Activated T-helper 1 cell treated with anti-CD3 and anti-CD28 coated beads, Interleukin-12 subunit alpha, Interleukin-12 subunit beta, Interleukin-2, Interleukin-4 antibody, amounts not matched to agents 30 ng/mL and 10 ng/mL and 1 ng/mL, durations not matched to agents 14 hours and 24 hours and 36 hours (primary cell): ENCODE measurements at places on chromosomes 7 and 10. TPM values are rescaled to one million over a fixed set of nuclear protein-coding genes. Genes with fewer than 3 reads are reported as not detected.

Gene PIK3CG
- 38.7 and 39.3 TPM in 2 replicates for total RNA-seq

Gene GBX1
- not detected in 2 replicates for total RNA-seq

Gene PSAP
- total RNA-seq = 117 and 122 TPM in 2 replicates

Gene TWIST1
- total RNA-seq = 5.6 and 8.1 TPM in 2 replicates

Gene DOCK4
- 0.31 and 0.37 TPM in 2 replicates for total RNA-seq

Gene MRLN
- 0.23 and 0.54 TPM in 2 replicates for total RNA-seq

Gene KNDC1
- total RNA-seq = 0.22 and 0.54 TPM in 2 replicates

Gene SPDYE2
- not detected in 2 replicates for total RNA-seq

Gene CHRM2
- total RNA-seq = not detected in 2 replicates

Gene SORCS1
- not detected in 2 replicates for total RNA-seq

Gene COX19
- total RNA-seq = 14.3 and 18.6 TPM in 2 replicates

Gene TFR2
- 13.8 and 15.0 TPM in 2 replicates for total RNA-seq

Gene CLDN3
- not detected in 2 replicates for total RNA-seq

Gene KIF5B
- 80.7 and 83.4 TPM in 2 replicates for total RNA-seq

Gene OR2A25
- not detected in 2 replicates for total RNA-seq

Gene TAS2R60
- total RNA-seq = not detected in 2 replicates

Gene SPDYE1
- not detected in 2 replicates for total RNA-seq

Gene KIFBP
- 16.4 and 16.9 TPM in 2 replicates for total RNA-seq

Gene LRMDA
- total RNA-seq = not detected in 2 replicates

Gene TMEM178B
- total RNA-seq = 2.5 and 3.7 TPM in 2 replicates

Gene CSGALNACT2
- 30.3 and 32.0 TPM in 2 replicates for total RNA-seq

Gene PRLHR
- not detected in 2 replicates for total RNA-seq

Gene CPXM2
- total RNA-seq = not detected in 2 replicates

Gene LIPM
- total RNA-seq = not detected in 2 replicates

Gene ASB10
- not detected in 2 replicates for total RNA-seq

Gene LDB3
- total RNA-seq = 0.10 TPM in 1 of 2 replicates, not detected in the other

Gene SLC18A3
- total RNA-seq = not detected in 2 replicates

Gene HEPACAM2
- not detected in 2 replicates for total RNA-seq

Gene HIBADH
- 21.0 and 21.2 TPM in 2 replicates for total RNA-seq

Gene CDH23
- 0.51 and 0.57 TPM in 2 replicates for total RNA-seq

Gene C1QL3
- 0.10 TPM in 1 of 2 replicates, not detected in the other for total RNA-seq

Gene TECTB
- not detected in 2 replicates for total RNA-seq

Gene IQCE
- 10.5 and 11.1 TPM in 2 replicates for total RNA-seq

Gene NME8
- total RNA-seq = not detected in 2 replicates

Gene EMX2
- not detected in 2 replicates for total RNA-seq

Gene AKR1B15
- total RNA-seq = not detected in 2 replicates

Gene NEBL
- 0.18 and 0.22 TPM in 2 replicates for total RNA-seq

Gene TSPAN13
- total RNA-seq = 0.96 and 1.3 TPM in 2 replicates

Gene CPED1
- not detected in 2 replicates for total RNA-seq

Gene GPER1
- not detected in 2 replicates for total RNA-seq

Gene ZPBP
- not detected in 2 replicates for total RNA-seq

Gene NAPEPLD
- 7.8 and 8.1 TPM in 2 replicates for total RNA-seq

Gene KCP
- not detected in 2 replicates for total RNA-seq

Gene RHOBTB1
- total RNA-seq = not detected in 2 replicates

Gene AP3M1
- 48.3 and 53.8 TPM in 2 replicates for total RNA-seq

Gene TRIM73
- 5.7 and 6.6 TPM in 2 replicates for total RNA-seq

Gene CDHR1
- total RNA-seq = 0.47 and 0.66 TPM in 2 replicates

Gene HABP2
- total RNA-seq = not detected in 2 replicates
